ENCODE measurements at places on chromosomes 12 and 14.

DNA sequence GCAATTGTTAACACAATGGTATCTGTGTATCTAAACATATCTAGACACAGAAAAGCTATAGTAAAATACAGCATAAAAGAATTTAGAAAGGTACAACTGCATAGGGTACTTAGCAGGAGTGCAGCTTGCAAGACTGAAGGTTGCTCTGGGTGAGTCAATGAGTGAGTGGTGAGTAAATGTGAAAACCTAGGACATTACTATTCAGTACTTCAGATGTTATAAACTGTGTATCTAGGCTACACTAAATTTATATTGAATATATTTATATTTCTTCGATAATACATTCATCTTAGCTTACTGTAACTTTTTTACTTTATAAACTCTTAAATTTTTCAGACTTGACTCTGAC is 409.0 kb upstream of the DCN start:
- DNase-seq = no peak

DNA sequence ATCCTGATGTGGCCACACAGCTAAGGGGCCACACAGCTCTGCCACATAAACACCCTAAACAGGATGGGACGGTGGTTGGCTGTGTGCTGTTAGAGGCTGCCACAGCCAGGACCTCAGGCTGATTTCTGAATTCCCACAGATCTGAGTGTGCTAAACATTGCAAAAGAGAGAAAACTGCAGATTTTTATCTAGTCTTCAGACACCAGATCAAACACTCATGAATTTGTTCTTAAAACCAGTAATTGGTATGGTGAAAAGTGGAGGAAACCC is 190.7 kb downstream of the MON2 start:
- no peak for DNase-seq

GRCh38 chr12:74245458-74245857 is 292.2 kb upstream of the ATXN7L3B start:
- no peak for DNase-seq

DNA sequence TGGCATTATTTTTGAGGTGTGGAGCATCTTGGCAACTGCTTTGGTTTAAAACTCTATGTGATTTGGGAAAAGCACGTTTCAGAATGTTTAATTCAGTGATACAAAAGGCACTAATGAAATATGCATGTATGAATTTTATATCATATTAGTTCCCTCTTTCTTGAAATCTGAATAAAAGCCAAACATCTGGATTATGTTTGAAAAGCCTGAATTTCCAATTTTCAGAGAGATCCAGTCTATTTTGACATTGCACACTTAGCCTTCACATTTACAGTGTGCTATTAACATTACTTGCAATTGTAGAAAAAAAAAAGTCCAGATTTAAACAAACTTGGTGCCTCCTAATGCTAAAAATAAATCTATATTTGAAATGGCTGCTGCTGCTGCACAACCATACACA is 219.1 kb upstream of the NPAS3 start:
- no peak for DNase-seq

DNA sequence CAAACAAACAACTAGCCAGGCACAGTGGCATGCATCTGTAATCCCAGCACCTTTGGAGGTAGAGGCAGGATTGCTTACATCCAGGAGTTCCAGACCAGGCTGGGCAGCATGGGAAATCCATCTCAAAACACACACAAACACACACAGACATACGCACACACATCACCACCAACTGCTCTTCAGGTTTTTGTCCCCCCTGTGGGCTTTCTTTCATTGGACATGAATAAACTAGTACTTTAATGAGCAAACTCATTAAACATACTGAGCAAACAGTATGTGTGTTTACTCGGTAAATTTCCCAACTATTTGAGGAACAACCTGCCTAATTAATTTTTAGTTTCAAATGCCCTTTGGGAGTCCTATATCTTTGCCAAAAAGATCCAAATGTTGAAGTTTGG is 10.1 kb upstream of the RASSF3 start:
- DNase-seq = no peak

DNA sequence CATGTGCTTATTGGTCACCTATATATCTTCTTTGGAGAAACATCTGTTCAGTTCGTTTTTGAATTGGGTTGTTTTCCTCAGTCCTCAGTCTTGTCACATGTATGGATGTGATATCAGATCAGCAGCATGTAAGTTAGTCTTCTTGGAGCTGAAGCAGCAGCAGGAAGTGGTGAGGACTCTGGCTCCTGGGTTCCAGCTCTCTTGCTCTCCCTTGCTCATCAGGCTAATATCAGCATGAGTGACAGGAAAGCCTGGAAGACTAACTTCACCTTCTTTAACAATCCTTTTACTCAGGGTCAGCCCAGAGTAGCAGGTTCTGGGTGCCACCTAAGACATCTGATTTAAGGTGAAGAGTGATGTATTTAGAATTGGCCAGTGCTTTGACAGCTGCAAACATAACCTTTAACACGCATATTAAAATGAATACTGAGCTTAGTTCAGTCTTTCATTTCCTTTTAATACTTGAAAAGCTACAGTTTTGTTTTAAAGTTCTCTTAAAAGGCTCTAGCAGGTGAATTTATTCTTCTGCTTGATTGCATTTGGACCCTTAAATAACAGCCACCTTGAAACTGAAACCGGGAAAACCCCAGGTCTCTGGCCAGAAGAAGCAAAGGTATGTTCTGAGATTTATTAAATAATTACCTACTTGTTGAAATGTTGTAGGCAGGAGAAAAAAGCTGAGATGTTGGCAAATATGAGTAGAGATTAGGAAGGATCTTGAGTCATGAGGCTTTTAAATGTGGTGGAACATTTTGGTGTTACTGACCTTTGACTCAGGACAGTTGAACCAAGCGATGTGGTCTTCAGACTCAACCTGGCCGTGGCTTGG is 54.3 kb downstream of the DRAM1 start:
- DNase-seq = no peak

GRCh38 chr12:42469355-42470175 is 120.0 kb downstream of the PRICKLE1 start:
- peak; percentile 39 for DNase-seq

GRCh38 chr14:89537911-89538310 is 120.9 kb upstream of the FOXN3 start:
- no peak for DNase-seq

DNA sequence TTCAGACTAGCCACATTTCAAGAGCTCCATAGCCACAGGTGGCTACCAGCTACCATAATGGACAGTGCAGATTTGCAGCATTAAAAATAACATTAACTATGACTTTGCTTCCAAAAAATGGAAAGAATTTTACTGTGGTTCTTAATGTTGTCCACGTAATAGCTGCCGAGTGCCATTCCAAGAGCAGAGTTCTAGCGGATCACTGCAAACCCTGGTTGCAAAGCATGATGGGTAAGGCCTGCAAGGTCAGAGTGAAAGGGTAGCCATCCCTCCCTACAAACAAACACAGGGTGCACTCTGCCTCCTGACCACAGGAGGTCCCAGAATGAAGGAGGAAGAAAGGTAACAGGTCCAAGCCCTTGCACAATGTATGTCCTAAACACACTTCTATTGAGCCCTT is 157.6 kb downstream of the DPF3 start:
- DNase-seq = no peak

DNA sequence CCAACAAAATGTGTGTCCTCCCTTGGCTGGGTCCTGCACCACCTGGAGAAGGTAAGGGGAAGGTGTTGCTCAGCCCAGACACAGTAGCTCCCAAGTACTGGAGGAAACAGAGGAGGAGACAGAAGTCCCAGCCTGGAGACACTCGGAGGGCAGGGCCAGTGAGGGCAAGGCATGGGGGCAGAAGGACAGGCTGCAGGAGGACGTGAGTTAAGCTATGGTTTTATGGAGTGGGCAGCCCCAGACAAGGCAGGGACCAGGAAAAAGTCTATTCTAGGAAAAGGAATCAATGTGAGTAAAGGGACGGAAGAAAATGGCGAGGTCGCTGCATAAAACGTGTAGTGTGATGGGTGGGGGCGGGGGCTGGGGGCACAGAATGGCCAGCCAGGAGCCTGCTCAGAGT is 210.1 kb upstream of the DIO3 start:
- no peak for DNase-seq

DNA sequence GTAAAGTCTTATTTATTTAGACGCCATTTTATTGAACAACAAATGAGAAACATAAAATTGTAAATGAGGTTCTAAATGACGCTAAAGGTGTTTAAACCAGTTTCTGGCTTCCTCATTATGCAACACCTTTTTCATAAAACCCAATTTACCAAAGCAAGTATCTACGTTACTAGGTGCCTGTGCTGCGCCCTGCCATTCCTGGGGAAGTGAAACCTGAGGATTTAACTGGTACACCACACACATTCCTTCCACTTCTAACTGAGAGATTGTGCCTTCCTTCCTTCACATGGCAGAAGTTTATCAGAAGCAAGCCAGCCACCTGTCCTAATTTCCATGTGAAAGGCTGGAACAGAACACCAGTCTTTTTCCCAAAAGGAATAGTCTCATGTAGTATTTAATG is 40.3 kb upstream of the GCH1 start:
- peak; percentile 10 for DNase-seq

GRCh38 chr12:28090835-28091234 is 99.4 kb upstream of the CCDC91 start:
- DNase-seq = no peak

GRCh38 chr12:45232146-45232755 is 16.4 kb downstream of the ANO6 start:
- no peak for DNase-seq

DNA sequence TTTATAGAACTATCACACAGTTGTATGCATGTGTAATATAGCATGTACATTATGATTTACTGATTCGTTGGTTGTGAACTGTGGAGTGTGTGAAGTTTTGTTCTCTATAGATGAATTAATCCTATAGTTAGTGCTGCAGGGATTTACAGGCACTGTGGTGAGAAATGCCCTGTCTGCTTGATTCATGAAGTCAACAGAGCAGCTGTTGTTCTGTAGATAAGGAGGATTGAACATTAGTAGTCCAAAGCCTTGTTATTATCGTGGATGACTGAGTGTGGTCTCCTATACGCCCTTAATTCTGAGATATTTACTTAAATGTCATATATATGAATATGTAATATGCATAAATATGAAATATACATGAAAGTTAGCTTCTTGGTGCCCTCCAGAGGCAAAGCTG is 98.3 kb downstream of the DNAH10 start:
- DNase-seq = no peak

DNA sequence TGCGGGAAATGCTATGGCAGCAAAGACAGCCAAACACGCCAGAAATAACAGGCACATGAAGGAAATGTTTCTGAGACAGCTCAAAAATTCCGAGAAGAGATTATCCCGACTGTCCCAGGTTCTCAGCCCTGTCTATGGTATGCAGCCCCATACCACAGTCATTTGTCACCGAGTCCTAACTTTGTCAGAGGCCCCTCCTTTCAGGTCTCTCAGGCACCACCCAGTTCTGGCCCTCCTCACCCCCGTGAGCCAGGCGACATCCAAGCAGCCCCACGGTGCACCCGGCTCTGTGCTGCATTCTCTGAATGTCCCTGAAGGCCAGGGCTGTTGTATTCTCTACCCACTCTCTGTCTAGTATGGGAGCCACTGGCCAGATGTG is 24.0 kb downstream of the SSH1 start:
- DNase-seq = no peak

DNA sequence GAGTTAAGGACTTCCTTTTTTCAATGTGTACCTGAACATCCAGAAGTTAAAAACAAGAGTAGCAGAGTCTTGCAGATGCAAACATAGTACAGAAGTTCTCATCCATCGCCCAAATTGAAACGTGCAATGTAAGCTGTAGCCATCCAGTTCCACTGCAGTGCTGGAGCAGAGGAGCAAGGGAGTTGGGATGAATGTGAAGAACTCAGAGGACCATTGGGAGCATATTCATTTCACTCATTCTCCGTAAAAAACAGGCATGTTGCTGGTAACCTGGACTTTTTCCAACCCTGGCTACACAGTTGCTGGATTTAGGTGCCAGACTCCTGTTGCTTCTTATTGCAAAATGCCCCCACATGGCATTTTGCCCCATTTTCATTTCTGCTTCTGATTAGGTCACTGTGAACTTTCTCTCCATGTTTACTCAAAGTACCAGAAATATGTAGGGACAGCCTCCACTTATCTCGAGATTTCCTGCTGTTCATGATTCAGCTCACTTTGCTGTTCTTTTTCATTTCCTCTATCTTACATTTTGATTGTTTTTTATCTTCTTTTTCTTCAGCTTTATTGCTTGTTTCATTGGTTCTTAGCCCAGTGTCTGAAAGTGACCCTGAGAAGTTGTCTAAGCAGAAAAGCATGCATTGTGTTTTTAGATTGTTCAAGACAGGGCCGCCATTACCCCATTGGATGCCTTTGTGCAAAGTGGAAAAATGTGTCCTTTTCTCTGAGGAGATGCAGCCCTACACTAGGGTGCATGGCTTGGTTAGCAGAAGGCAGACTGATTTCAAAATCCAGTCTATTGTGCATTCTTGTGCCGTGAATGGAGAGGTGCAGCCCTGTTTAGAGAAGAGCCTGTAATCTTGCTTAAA is 109.0 kb upstream of the AMIGO2 start:
- DNase-seq = no peak

DNA sequence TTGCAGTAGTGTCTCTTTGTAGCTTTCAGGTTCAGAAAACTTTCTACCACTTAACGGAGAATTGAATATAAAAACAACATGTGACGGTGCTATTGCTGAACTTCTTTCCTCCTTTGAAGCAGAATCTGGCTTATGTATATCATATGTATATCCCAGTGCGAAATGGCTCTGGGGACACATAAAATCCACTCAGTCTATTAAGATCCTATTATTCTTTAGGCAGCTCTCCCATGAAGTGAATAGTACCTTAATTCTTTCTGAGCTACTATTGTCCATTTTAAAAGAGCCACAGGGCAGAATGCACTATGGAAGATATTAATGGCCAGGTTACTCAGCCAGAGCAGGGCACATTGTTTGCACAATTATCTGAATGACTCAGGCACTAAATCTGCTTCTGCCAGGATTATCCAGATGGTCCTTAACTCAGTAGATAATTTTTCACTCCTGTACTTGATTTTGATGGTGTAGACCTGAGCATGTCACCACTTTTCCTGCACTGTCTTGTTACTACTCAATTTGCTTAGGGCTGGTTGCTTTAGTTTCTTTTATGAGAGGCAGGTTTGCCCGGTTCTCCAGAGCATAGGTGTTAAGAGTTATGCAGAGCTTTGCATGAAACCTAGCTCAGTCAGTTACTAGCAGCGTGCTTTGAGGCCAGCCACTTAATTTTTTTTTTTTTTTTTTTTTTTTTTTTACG is 5.5 kb downstream of the CNTN1 start:
- DNase-seq = no peak

GRCh38 chr12:67241482-67241881 is 27.7 kb upstream of the CAND1 start:
- DNase-seq = no peak

GRCh38 chr12:124835656-124836410 is 27.8 kb downstream of the SCARB1 start:
- DNase-seq = no peak

GRCh38 chr14:100030452-100031153 is 34.6 kb upstream of the EVL start:
- no peak for DNase-seq

- DNase-seq = no peak
Measured at GRCh38 chr14:100644784-100645183, 57.6 kb upstream of the BEGAIN start.

GRCh38 chr12:19615384-19615725 is 176.1 kb downstream of the AEBP2 start:
- DNase-seq = no peak

GRCh38 chr12:126895951-126896913 is 1370.7 kb upstream of the TMEM132C start:
- no peak for DNase-seq

GRCh38 chr14:25521616-25522015 is 471.7 kb upstream of the STXBP6 start:
- DNase-seq = no peak
